ENCODE measurements at places on chromosomes 11 and 22.

GRCh38 chr11:5564259-5565019 lies 16.1 kb upstream of the OR52H1 start:
- H3K27me3 ChIP-seq = no peaks in the 10 kb centered on the region
- no peaks in the 10 kb centered on the region for H3K36me3 ChIP-seq
- DNase-seq = no peak
- no peak overlapping the region for H3K27ac ChIP-seq

DNA sequence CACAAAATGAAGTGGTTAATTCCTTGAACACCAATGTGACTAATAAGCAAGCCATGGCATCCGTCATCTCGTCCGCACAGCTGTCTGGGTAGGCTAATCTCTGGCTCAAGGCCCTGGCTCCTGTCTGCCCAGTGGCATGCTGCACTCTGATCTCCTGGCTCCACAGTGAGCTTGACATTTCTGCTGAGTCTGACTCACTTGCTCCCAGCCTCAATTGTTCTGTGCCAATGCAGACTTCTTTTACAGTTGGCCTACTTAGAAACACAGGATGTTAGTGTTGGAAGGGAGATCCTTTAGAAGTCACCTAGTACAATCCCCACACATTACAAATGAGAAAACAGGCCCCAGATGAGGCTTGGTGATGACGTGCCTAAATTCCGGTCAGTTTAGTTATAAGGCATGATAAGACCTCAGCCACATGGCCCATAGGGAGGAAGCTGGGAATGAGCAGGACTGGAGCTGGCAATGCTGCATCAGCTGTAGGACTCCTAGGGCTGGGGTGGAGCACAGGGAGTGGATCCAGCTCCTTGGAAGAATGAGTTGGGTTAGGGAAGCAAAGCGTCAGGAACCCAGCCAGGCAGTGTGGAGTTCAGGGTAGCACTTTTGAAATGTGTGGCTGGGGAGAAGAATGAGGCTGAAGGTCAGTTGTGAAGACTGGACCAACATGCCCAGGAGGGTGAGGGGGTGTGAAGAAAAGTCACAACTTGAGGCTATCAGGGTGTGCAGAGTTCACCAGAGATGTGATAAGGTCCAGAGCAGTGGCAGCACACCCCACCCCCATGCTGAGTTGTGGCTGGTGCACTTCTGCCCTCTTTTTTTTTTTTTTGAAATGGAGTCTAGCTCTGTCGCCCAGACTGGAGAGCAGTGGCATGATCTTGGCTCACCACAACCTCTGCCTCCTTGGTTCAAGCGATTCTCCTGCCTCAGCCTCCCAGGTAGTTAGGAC lies 70.2 kb upstream of the EED start:
- no peaks in the 10 kb centered on the region for H3K27me3 ChIP-seq
- H3K36me3 ChIP-seq = no peaks in the 10 kb centered on the region
- DNase-seq = no peak
- no peak overlapping the region for H3K27ac ChIP-seq

- DNase-seq = no peak
- no peaks in the 10 kb centered on the region for H3K36me3 ChIP-seq
- H3K27me3 ChIP-seq = peaks cover 61% of the 10 kb centered on the region
- H3K4me1 ChIP-seq = no peaks in the 10 kb centered on the region
- H3K27ac ChIP-seq = no peak overlapping the region
Observed at GRCh38 chr11:70046089-70046488, 32.0 kb upstream of the ANO1 start.

- peaks cover 18% of the 10 kb centered on the region for H3K4me1 ChIP-seq
- H3K27ac ChIP-seq = peak overlapping the region; percentile 89
- peak overlapping the region; percentile 97 for H3K4me3 ChIP-seq
Observed at GRCh38 chr11:95922536-95923438, 1.1 kb downstream of the MTMR2 start.

DNA sequence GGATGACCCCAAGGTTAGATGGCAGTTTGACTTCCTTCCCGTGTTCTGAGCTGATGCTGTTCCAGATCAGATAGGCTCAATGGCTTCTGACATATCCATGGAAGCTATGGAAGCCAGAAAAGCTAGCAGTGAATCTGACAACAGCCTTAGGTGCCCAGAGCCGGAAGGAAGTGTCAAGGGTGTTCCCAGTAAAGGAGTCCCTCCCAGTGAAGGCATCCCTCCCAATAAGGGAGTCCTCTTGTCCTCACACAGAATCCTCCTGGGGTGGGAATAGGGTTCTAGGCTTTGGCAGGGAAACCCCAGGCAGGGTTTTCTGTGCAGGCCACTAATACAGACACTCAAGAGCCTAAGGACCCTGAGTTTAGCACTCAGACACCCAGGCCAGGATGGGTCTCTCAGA lies 47.0 kb upstream of the ISX start:
- no peaks in the 10 kb centered on the region for H3K36me3 ChIP-seq
- DNase-seq = no peak
- no peak overlapping the region for H3K4me3 ChIP-seq
- no peaks in the 10 kb centered on the region for H3K4me1 ChIP-seq
- no peaks in the 10 kb centered on the region for H3K27me3 ChIP-seq

DNA sequence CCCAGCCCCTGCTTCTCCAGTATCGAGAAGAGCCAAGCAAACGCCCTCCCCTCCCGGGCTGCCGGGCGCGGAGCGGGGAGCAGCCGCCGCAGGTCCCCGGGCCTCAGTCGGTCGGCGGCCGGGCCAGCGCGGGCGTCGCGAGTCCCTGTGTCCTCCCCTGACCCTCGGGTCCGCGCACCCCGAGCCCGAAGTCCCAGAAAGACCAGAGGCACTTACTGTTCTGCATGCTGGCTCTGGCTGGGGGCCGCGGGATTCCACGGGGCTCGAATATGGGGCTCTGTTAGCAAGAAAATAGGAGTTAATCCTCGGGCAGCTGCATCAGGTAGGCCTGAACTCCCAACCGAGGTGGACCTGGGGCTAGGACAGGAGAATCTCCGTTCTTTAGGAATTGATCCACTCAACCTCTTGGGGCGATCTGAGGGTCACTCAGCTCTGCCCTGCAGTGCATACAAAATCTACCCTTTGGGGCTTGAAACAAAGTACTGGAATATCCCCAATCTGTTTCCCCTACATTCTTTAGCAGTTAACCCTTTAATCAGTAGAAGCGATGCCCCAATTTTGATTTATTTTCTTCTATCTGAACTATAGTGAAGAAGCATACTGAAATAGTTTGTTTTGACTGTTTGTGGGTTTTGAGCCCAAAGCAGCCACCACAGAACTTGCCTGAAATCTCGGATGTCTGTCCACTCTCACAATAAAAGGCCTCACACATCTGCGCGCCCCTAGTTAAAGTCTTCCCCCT lies 4.8 kb downstream of the PAX6 start:
- DNase-seq = no peak
- H3K36me3 ChIP-seq = no peaks in the 10 kb centered on the region
- H3K27me3 ChIP-seq = peaks cover 96% of the 10 kb centered on the region
- H3K27ac ChIP-seq = no peak overlapping the region
- no peak overlapping the region for H3K4me3 ChIP-seq
- peaks cover 23% of the 10 kb centered on the region for H3K4me1 ChIP-seq

DNA sequence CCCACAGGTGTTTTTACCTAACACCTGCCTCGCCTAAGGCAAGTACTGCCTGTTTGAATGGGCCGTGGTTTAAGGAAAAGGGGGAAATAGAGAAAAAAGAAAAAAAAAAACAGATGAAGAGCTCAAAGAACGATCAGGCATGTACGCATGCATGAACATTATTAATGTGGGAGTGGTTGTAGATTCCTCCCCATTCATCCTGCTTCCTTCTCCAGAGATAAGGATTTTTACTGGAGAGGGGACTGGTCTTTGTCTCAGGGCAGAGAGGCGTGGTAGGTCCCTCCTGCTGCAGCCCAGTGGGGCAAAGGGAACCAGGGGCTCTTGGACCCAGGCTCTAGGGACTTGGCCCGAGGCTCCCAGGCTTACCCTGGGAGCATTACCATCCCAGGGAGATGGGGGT lies 23.1 kb downstream of the RPS6KA4 start:
- H3K27me3 ChIP-seq = no peaks in the 10 kb centered on the region
- H3K4me3 ChIP-seq = no peak overlapping the region
- no peak overlapping the region for H3K27ac ChIP-seq

DNA sequence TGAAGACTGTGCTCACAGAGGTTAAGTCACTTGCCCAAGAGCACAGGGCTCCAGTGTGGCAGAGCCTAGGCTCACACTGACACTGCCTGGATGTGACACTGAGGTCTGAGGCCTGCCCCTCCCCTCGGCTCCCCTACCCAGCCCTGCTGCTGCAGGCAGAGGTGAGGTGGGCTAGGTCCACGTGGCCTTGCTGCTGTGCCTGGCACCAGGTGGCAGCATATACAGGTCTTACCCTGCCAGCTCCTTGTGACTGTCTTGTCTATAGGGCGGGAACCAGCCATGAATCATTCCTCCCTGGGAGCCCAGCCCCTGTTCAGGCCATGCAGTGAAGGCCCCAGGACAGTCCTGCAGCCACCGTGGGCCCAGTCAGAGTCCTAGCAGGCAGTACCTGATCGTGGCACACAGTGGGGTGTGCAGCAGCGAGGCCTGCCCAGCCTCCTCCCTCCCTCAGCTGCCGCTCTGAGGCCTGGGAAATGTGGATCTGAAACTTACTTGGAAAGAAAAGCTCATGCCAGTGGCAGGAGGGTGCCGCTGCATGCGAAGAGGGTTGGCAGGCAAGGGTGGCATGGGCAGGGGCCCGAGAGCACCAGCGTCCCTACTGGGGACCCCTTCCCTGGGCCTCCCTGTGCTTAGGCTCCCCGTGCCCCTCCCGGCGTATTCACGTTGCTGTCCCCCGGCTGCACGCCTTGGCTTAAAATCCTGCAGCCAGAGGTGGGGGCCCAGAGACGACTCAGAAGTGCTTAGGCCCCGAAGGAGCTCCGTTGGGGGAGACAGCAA lies 1.2 kb upstream of the CERK start:
- peaks cover 21% of the 10 kb centered on the region for H3K4me1 ChIP-seq
- peak overlapping the region; percentile 93 for H3K27ac ChIP-seq
- no peaks in the 10 kb centered on the region for H3K36me3 ChIP-seq
- H3K27me3 ChIP-seq = no peaks in the 10 kb centered on the region
- peak overlapping the region; percentile 99 for H3K4me3 ChIP-seq

DNA sequence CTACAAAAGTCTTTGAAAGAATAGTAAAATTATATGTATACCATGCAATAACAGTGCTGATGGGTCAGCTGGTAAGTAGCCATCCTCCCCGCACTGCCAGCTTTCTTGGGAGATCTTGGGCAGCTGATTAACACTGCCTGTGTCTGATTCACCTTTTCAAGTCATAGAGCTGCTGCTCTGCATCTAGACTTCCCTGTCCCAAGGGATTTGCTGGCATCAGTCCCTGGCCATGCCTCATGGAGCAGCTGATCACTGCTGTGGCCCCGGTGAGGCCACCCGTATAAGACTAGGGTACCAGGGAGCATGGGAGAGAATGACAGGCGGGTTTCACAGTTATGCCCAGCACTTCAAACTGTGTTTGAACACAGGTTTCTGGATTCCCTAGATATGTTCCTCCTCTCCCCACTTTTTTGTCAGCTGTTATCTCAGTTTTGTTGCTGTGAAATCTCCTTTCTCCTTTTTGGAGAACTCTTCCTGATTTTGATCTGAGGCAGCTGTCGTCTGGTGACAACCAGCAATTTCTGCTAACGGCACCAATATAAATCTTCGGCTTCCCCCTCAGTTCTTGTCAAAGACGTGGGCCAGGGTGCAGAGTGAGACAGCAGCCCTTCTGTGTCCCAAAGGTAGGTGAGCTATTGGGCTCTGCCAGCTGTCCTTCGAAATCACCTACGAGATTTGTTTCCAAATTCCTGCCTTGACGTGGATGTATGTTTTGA lies 438.9 kb downstream of the NTM start:
- H3K27me3 ChIP-seq = peaks cover 64% of the 10 kb centered on the region
- peaks cover 38% of the 10 kb centered on the region for H3K4me1 ChIP-seq
- H3K36me3 ChIP-seq = no peaks in the 10 kb centered on the region
- H3K4me3 ChIP-seq = no peak overlapping the region
- DNase-seq = peak; percentile 34
- H3K27ac ChIP-seq = no peak overlapping the region

DNA sequence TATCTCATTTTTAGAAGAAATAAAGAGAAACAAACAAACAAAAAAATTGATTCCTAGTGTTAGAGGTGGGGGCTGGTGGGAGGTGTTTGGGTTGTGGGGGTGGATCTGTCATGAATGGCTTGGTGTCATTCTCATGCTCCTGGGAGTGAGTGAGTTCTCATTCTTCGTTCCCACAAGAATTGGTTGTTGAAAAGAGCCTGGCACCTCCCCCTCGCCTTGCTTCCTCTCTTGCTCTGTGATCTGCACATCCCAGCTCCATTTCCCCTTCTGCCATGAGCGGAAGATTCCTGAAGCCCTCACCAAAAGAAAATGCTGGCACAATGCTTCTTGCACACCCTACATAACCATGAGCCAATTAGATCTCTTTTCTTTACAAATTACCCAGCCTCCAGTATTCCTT lies 277.8 kb downstream of the ST3GAL4 start:
- no peak overlapping the region for H3K27ac ChIP-seq
- H3K36me3 ChIP-seq = no peaks in the 10 kb centered on the region
- H3K27me3 ChIP-seq = no peaks in the 10 kb centered on the region
- no peak overlapping the region for H3K4me3 ChIP-seq

GRCh38 chr11:75589933-75590332 lies 27.9 kb downstream of the SERPINH1 start:
- no peaks in the 10 kb centered on the region for H3K36me3 ChIP-seq
- H3K4me1 ChIP-seq = no peaks in the 10 kb centered on the region
- H3K27ac ChIP-seq = no peak overlapping the region
- H3K27me3 ChIP-seq = no peaks in the 10 kb centered on the region
- no peak overlapping the region for H3K4me3 ChIP-seq

DNA sequence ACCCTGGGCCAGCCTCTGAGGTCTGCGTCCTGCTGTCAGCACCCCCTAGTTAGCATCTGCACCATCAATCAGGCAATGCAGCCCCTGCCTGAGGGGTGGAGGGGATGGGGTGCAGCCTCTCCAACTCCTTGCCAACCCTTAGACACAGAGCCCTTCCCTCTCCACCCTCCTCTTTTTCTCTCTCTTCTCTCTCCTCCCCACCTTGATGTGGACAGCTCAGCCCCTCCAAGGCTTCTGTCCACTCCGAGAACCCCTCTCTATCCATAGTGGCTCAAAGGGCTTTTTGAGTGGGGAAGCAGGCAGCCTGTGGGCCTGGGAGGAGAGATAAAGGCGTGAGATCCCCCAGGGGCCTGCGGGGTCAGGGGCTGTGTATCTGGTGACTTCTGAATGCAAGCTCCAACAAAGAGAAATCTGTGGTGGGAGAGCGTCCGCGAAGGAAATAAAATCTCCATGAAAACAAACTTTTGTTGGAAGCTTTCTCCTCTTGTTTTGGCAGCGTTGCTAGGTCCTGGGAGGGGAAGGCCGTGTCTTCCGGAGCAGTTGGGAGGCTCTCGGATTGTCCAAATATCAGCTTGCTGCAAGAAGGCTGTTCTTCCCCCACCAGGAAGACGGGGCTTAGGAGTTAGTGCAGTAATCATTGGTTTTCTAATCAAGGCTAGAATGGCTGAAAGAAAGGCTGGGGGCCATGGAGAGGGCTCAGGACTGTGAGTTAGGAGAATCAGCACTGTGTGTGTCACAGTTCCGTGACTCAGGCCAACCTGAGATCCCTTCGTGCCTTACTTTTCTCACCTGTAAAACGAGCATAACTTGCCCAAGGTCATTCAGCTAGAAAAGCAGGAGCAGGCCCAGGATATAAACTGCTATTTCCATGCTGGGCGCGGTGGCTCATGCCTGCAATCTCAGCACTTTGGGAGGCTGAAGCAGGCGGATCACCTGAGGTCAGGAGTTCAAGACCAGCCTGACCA lies 50.3 kb downstream of the PKNOX2 start:
- no peaks in the 10 kb centered on the region for H3K4me1 ChIP-seq
- H3K27me3 ChIP-seq = peaks cover under 1% of the 10 kb centered on the region
- no peak overlapping the region for H3K4me3 ChIP-seq
- H3K27ac ChIP-seq = no peak overlapping the region
- DNase-seq = no peak

- no peaks in the 10 kb centered on the region for H3K36me3 ChIP-seq
- H3K27ac ChIP-seq = no peak overlapping the region
- H3K4me3 ChIP-seq = no peak overlapping the region
- H3K27me3 ChIP-seq = no peaks in the 10 kb centered on the region
Observed at GRCh38 chr11:103483996-103484395, 374.8 kb downstream of the DYNC2H1 start.

All from A673 (cell line).